ENCODE measurements at places on chromosomes 7 and 10.

GRCh38 chr10:575402-576129 is 113.9 kb downstream of the DIP2C start:
- no peak for DNase-seq

GRCh38 chr10:79610601-79611191 is at the start of gene SFTPA1:
SFTPA1 (plus strand) TSS chr10:79610939; CDS start chr10:79611826, 887 bp downstream.
- DNase-seq: no peak

GRCh38 chr7:69510114-69510513 is 88.2 kb upstream of the AUTS2 start:
- no peak for DNase-seq

- DNase-seq: no peak
Measured at GRCh38 chr7:133369130-133369529, 116.3 kb downstream of the EXOC4 start.

GRCh38 chr7:1890289-1891235 is 220.5 kb downstream of the ELFN1 start:
- DNase-seq: no peak

DNA sequence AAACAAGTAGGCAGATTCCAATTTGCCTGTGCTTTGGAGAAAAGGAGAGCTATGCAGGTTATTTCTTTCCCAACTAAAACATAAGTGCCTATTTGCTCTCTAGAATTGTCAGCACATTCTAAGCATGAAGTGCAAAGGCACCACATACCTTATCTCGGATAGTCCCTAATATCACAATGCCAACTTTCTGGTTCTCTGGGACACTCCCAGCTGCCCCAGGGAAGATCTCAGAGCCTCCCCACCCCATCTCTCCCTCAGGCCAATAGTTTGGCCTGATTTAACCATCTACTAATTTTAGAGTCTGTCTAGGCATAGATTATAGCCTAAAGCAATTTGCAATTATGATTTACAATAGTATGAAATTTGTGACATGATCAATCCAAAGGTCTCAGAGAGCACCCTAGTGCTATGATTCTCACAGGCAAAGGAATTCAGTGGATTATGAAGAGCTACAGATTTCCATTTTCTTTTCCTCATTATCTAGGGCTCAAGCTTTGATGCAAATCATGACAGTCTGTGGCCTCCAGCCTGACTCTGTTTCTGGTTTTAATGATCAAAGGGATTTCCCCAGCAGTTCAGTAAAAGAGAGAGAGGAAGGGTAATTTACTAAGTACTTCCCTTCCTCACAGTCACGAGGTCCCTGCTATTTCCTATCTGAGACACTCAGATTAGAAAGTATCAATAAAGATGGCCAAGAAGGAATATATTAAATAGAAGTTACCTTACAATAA is 29.0 kb upstream of the IL6 start:
- DNase-seq: no peak

- DNase-seq: no peak
Measured at GRCh38 chr10:91206427-91206826, 14.0 kb upstream of the PCGF5 start.

- peak; percentile 9 for DNase-seq
Measured at GRCh38 chr7:155998328-155998691, 186.0 kb upstream of the SHH start.

DNA sequence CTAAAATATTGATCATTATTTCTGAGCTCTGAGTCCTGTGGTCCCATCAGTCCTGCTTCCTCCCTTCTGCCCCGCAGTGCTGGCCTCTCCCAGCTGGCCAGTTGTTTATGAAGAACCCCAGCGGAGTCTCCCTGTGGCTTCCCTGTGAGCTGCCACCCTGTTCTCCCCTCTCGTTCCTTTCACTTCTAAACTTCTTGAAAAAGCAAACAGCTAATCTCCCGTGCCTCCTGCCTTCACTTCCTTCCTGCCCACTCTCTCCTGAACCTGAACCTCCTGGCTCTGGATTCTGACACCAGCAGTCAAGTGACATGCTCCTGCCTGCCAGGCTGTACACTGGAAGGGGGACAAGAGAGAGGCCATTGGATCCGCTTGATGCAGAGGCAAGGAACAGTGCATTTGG is 63.7 kb upstream of the ZPBP start:
- no peak for DNase-seq

- no peak for DNase-seq
Measured at GRCh38 chr10:30466445-30466844, 32.5 kb downstream of the MAP3K8 start.

DNA sequence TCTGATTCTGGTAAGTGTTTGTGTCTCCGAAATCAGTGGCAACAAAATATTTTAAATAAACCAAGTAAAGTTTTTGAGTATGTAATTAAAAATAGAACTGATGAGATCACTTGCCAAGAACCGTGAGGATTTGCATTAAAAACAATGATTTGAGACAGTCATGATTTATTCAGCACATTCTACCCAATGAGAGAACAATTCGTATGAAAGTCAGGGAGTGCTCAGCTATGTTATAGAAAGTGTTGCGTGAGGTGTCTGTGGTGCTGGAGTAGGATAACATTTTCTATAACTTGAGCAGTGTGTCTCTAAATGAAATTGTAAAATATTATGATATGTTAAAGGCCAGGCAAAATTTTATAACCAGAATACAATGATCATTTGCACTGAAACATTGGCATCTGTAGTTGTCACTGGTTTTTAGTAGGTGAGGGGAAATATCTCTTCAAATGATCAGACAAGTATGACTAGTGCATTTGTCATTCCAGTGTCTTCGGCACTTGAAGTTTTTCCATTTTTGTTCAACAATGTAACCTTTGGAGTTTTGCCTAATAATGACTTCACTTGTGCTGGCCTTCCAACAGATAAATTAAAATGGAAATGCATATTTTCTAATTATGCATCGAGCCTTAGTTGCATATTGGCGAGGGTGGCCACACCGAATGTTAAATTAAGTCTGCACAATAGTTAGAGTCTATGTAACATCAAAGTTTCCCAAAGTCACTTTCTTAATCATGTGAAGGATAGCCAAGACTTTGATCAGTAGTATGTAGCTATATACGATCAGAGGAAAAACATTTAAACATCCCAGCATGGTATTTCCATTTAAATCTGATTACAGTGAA is 335.9 kb downstream of the GFRA1 start:
- no peak for DNase-seq

DNA sequence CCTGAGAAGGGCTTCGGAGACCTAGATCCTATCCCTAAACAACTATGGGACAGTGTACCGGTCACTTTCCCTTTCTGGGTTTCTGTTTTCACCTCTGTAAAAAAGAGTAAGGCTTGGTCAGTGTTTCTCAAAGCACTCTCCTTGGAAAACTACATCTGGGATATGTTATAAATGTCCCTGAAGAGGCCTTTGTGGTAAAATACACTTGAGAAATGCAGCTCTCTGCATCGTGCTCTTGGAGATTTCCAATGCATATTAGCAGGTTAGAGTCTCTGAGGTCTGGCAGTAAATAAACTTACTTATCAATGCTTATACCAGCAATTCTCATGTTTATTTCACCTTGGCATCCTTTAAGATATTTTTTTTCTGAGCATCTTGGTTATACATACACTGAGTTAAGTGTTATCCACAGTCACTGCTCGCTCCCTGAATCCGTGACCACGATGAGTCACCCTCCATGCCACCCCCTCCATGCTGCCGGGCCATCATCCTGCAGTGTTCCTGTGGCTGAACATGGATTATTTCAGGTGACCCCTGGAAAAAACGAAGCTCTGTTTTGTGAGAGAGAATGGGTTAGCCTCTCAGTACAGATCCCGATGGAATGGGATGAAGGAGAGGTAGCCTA is 3.3 kb upstream of the TBXAS1 start:
- DNase-seq: peak; percentile 51

- no peak for DNase-seq
Measured at GRCh38 chr7:3371601-3372000, 70.5 kb downstream of the SDK1 start.

GRCh38 chr7:151249732-151250072 is 1.2 kb upstream of the SMARCD3 start:
- DNase-seq: peak; percentile 43

GRCh38 chr10:63133056-63133820 is at the start of gene NRBF2:
NRBF2 (plus strand) TSS chr10:63133328; CDS start chr10:63133471, 143 bp downstream.
- peak; percentile 98 for DNase-seq

- no peak for DNase-seq
Measured at GRCh38 chr7:106781828-106782544, 83.1 kb upstream of the PIK3CG start.

GRCh38 chr10:35523670-35524225 is 81.4 kb upstream of the GJD4 start:
- no peak for DNase-seq

DNA sequence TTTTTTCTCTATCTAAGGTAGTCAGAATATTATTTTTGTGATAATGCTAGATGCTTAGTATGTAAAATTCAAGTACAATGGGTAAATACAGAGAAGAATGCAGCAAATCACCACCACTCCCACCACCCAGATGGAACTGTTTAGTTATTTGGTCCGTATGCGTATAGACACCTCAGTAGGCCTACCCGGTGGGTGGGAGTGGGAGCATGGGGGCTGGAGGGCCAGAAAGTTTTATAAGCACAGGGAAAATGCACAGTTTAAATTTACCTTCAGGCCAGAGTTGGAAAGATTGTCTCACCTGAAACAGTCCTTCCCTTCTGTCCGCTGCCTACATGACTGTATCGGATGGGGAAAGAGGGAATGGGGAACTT is 15.5 kb downstream of the CHST3 start:
- DNase-seq: no peak

DNA sequence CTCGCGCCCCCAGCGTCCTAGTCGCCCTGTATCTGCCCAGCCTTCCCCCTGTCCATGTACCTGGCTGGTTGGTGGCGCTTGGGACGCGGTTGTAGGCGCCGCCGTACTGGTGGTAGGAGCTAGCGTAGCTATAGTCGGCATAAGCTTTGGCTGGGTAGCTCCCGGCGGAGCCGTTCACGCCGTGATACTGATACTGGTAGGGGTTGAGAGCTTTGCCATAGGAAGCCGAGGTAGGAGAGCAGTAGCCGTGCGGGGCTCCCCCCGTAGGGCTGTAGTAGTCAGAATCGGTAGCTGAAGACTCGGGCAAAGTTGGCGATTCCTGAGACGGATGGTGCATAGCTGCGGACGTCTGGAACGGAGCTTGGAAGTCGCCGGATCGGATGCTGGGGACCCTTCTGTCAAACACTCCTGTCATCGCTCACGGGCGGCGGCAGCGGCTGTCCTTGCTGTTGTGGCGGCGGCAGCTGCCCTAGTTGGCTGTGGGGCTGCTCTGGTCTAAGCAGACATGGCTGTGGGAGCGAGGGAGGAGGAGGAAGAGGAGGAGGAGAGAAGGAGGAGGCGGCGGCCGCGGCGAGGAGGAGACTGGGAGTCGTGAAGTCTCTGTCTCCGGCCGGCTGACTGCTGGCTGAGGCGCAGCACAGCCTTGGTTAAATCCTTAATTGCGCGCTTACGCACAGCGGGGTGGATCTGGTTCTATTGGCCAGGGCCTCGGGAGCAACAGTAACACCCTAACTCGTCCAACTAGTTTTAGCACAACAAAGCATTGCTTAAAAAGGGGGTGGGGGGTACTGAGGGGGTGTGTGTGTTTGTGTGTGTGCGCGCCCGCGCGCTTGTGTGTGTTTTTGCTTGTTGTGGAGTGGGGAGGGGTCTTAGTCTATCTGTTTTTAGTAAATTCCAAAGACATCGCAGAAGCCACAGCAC is at the start of gene DLX5:
Gene DLX5, minus strand, starts transcription at position 623 of the 921 bp plus-strand sequence. Its CDS starts 208 bp downstream, at position 415.
- DNase-seq: peak; percentile 80

Data from epithelial cell of esophagus (primary cell).